ENCODE measurements at places on chromosomes 3 and 15.

DNA sequence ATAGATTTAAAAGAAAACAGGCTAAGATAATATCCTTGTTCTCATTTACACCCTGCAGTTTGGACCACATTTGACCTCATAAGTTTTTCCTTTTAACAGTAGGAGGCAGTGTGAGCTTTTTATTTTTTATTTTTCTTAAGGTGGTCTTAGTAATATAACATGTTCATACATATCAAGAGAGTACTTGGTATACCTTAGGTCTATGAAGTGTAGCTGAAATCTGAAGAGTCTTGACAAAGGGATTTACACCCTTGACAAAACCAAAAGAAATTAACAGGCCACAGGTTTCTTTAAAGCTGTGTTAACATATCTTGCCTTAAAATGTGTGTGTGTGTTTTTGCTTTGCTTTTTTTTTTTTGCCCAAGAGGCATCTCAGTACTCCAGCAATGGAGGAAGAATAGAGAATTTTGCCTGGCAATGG is 3.2 kb downstream of the RAP2B start:
- DNase-seq = no peak

- DNase-seq = no peak
These were observed 59.7 kb downstream of the SENP2 start for GRCh38 chr3:185645596-185646381.

- DNase-seq = no peak
These were observed at the start of gene RYR3 for GRCh38 chr15:33310481-33311311. RYR3 (plus strand) TSS chr15:33310967; CDS start chr15:33311046, 79 bp downstream.

GRCh38 chr15:69414701-69415167 is 585 bp downstream of the KIF23 start:
- DNase-seq = no peak

GRCh38 chr3:107990926-107991325 is 99.9 kb downstream of the CD47 start:
- no peak for DNase-seq

- peak; percentile 22 for DNase-seq
These were observed 574 bp downstream of the CHST2 start for GRCh38 chr3:143119974-143120715.

GRCh38 chr15:84079885-84080777 is 155.4 kb upstream of the GOLGA6L4 start:
- DNase-seq = peak; percentile 27

DNA sequence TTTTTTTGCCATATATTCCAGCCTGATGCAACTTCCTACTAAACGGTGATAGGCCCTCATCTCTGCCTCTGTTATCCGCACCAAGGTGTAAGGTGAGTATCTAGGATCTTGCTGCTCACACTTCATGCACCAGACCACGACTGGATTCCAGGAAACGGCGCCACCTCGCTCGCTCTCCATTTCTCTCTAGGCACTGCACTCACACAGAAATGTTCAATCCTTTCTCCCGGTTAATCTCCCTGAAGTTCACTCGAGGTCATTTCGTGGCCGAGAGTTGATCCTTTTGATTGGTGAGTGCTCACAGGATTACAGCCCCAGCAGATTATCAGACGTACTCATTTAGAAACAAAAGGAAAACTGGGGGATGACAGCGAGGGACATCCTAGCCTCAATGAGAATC is 28.1 kb downstream of the MCF2L2 start:
- DNase-seq = no peak

DNA sequence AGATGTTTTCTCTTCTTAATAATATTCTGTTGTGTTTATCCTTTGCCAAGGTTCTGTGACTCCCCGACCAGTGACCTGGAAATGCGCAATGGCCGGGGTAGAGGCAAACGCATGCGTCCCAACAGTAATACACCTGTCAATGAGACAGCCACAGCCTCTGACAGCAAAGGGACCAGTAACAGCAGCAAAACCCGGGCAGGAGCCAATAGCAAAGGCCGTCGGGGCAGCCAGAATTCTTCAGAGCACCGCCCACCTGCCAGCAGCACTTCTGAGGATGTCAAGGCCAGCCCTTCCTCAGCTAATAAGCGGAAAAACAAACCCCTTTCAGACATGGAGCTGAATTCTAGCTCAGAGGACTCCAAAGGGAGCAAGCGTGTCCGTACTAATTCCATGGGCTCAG is 101.5 kb downstream of the RBPMS2 start:
- DNase-seq = no peak

DNA sequence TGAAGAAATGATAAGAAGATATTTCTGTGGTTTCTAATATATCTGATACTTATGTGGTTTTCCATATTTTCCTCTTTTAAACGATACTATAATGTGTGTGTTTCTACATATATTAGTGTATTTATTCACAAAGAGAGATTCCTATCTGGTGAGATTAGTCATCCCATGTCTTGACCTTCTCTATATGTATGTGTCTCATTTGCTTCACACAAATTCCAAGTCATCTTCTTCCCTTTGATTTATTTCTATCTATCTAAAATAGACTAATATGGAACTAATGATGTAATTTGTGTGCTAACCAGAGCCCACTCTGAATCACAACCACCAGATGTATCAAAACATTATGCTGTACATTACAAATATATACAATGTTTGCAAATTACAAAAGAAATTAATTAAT is 154.7 kb upstream of the KCNMB2 start:
- DNase-seq = no peak

- no peak for DNase-seq
These were observed 12.4 kb downstream of the XXYLT1 start for GRCh38 chr3:195258449-195259153.

DNA sequence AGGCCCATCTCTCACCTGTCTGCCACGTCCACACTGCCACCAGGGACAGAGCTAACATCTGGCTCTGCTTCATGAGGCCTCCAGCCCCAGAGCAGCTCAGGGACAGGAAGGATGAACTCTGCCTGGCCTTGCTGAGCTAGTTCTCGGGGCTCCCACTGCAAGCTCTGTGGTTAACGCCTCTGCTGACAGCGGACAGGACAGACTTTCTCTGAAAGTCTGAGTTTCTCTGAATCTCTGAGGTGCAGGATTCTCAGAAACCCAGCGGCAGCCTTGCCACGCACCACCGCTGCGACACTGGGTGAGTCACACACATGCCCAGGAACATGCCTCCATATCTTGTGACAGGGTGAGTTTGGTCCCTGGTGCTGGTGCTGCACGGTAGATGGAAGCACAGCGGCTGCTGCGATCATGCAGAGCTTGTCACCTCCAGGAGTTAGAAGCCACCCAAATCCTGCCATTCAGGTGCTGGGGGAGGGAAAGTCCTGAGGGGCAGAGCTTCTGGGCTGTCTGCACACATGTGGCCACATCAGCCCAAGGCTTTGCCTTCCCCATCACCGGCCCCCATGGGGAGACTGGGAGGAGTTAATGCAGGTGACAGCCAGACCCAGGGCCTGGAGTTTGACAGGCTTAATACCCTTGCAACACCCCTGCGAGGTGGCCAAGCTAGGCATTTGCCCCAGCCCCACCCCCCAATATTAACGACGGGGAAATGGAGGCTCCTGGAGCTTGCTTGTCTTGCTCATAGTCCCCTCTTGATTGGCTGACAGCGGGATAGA is 267.0 kb downstream of the PLCL2 start:
- peak; percentile 53 for DNase-seq

- no peak for DNase-seq
These were observed 19.8 kb downstream of the MEGF11 start for GRCh38 chr15:66233487-66234415.

DNA sequence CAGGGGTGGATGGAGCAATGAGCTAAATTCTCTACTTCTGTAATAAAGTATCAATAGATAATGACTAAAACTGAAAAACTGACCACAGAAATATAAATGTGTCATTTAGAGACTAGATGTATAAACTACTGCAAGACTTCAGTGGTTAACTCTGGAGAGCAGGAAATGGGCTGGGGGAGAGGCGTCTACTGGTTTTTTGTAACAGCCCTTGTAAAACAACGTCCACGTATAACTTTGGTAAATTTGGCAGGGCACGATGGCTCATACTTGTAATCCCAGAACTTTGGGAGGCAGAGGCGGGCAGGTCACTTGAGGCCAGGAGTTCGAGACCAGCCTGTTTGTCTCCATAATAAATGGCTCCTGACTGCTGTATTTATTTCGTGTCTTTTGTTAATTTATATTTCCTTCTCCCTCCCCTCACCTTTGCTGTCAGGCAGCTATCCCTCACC is 12.5 kb downstream of the RAB27A start:
- peak; percentile 43 for DNase-seq

DNA sequence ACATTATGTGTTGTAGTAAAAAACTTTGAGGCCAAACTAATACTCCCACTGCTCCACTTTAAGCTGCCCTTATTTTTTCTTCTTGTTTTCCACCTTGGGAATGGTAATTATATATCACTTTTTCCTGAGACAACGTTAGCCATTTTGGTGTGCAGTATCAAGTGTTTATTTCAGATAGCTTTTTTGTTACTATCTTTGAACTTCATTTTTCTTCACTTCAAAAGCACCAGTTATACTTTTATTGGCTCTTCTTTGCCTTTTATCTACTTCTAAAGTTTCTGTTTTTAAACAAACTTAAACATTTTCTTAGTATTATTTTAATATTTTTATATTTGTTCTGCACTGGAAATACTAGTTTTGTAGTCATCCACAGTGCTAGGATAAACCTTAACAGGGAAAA is 6.5 kb downstream of the TOPAZ1 start:
- no peak for DNase-seq

GRCh38 chr3:46690798-46691197 is 2.7 kb downstream of the ALS2CL start:
- no peak for DNase-seq

DNA sequence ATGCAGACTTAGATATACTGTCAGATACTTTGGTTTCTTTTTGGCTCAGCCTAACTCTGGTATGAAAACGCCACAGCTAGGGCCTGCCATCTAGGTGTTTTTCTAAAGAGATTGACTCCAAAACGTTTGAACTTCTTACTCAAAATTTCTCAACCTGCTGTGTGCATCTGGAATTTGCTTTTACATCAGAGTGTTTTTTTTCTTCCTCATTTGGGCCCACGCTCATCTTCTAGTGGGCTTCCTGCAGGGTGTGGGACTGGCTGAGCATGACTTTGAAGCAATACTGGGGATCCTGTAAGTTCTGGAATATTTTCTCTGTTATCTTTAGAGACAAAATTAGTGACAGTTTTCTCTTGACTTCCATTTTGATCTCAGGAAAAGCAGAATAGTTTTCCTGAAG is 117.8 kb downstream of the NR1D2 start:
- DNase-seq = no peak

DNA sequence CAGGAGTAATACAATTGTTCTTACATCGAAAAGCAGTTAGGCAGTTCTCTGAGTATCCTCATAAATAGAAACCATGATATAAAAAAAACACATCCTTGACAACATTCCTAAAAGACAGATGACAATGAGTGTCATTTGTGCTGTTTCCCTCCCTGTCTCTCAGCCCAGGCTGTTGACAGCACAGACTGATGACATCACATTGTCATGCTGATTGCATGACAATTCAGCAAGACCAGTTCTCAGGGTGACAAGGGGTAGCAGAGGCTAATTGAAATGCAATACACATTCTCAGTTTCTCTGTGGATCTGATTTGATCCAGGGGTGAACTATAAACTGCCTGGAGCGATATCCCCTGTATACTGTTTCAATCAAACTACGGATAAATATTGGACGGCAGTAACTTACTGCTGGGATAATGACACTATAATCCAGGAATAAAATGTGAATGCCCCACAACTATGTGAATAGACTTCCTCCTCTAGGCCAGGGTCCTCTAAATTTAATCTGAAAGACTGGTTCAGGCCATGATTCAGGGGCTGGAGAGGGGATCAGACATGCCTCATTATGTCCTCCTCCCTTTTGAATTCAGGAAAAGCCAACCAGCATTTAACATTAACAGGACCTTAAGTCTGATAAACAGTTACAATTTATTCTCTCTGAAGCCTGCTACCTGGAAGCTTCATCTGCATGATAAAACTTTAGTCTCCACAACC is 16.7 kb upstream of the EIF1B start:
- DNase-seq = no peak

- no peak for DNase-seq
These were observed 54.5 kb upstream of the MEX3B start for GRCh38 chr15:82100111-82100929.

GRCh38 chr3:174342941-174343501 is 516.1 kb upstream of the NAALADL2 start:
- no peak for DNase-seq

GRCh38 chr3:94734206-94734605 is 671.3 kb downstream of the NSUN3 start:
- DNase-seq = no peak

GRCh38 chr3:197256836-197257444 is 41.5 kb downstream of the DLG1 start:
- no peak for DNase-seq

GRCh38 chr3:43155464-43156121 is 49.7 kb upstream of the POMGNT2 start:
- DNase-seq = no peak

DNA sequence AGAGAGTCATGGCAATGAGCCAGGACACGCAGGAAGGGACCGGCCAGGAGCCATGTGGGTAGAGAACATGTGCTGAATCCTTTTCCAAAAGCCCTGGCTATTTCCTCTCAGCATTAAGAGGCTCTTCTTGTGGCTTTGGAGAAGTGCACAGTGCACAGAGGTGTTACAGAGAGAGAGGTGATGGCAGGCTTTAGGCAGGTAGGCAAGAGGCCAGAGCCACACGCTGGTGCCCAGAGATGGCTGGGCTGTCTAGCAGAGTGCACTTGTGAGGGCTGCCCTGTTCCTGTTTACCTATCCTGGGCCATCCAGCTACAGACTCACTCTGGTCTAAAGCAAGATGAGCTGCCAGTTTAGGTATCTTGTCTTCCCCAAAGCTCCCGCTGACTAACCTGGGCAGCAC is 402.6 kb downstream of the OCA2 start:
- DNase-seq = no peak
